ENCODE measurements at places on chromosomes 11 and 22.

- DNase-seq = no peak
Observed at GRCh38 chr22:17951315-17951714, 73.0 kb downstream of the MICAL3 start.

GRCh38 chr22:46365166-46365624, 29.7 kb downstream of the TRMU start:
- no peak for DNase-seq

DNA sequence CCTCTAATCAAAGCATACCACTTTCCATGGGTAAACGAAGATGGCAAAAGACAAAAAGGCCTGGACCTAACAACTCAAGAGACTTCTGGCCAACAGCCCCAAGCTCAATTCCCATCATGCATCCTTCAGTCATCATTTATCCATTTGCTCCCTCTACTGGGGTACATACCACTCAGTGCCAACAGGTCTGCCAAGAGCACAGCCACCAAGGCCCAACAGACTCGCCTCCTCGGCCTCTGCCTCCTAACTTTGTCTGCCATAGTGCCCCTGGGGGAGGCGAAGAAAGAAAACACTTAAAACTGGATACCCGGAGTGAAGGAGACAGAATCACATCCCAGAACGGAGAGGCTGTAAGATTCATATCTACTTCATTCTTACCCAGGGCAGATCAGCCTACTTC, 1.1 kb downstream of the HYOU1 start:
- no peak for DNase-seq

- no peak for DNase-seq
Observed at GRCh38 chr11:119295178-119295577, 21.8 kb downstream of the MCAM start.

- DNase-seq = peak; percentile 74
Observed at GRCh38 chr22:37633625-37634416, 5.6 kb upstream of the SH3BP1 start.

GRCh38 chr11:72776117-72776843, 17.6 kb downstream of the STARD10 start:
- DNase-seq = no peak

DNA sequence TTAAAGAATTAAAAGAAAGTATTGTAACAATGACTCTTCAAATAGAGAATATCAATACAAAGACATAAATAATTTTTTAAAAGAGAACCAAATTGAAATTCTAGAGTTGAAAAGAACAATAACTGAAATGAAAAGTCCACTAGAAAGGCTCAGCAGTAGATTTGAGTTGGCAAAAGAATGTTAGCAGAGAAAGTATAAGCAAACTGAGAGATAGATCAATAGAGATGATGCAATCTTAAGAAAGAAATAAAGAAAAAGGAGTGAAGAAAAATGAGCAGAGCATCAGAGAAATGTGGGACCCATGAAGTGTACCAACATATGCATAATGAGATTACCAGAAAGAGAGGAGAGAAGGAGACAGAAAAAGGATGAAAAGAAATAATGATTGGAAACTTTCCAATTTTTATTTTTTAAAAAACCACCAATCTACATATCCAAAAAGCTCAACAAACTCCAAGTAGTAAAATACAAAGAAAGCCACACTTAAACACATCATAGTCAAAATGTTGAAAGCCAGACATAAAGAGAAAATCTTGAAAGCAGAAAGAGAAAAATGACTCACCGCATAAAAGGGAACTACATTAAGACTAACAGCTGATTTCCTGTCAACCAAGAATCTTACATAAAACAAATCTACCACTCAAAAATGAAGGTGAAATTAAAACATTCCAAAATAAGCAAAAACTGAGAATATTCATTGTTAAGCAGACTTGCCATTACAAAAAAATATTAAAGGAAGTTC, 20.9 kb downstream of the NCF4 start:
- DNase-seq = no peak

DNA sequence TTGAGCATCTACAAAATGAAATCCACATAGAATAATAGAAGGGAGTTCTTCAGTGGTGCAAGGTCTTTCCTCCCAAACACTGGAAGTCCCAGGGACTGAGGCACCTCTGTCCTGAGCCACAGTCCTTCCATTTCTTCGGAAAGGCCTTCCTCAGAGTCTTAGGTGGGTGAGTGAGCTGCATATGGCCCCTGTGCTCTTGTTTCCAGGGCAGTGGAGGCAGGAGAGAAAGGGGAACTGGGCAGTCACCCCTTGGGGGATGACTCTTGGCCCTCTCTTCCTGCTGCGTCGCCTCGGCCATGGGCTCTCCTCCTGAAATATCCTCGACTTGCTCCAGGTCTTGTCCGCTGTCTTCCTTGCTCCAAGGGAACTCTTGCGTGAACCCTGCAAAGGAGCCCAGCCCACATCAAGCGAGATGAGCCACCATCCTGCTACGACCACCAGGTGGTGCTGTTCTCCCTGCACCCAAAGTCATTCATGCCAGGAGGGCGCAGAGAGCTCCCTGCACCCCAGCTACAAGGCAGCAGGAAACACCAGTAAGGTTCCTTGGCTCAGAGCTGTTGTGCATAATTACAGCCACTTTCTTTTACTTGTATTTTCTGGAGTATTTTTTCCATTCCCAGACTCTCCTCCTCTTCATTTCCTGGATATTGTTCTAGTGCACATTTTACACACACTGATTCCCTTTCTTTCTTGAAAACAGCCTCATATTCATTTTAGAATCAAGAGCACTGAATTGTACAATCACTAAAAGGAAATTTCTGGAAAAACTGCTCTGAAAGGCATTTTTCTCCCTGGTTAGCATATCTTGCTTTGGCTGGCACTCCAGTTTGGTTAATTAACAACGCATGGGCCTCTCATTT, 397.8 kb downstream of the OPCML start:
- DNase-seq = peak; percentile 19

DNA sequence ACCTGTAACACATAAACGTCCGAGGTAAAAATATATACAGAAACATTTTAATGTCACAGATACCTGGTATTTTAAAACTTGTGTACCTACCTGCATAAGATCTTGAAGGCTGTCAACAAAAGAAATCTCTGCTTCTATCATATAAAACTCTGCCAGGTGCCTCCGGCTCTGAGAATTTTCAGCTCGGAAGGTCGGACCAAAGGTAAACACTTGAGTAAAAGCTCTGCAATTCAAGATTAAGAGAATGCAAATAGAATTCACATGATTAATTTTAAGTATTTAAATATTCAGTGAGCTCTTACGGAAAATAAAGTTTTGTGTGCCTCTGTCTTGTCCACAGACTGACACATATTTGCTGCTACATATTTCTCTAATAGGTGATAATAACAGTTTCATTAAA, 75.4 kb upstream of the GAB2 start:
- no peak for DNase-seq

DNA sequence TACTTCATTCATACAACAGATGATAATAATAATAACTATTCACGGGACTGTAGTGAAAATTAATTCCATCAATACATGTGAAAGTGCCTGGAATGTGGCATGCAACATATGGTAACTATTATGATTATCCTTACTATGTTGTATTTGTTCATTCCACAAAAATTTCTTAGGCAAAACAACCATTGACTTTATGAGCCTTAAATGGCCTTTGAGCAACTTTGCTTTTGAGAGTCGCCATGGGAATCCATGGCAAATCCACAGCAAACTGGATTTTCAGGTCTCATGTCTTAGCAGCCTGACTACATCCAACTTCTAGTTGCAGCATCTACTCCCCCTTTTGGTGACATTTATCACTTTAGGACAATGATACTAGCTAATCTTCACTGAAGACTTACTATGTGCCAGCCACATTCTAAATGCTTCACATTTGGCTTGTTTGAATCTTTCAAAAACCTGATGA, 56.8 kb downstream of the SLC1A2 start:
- no peak for DNase-seq

DNA sequence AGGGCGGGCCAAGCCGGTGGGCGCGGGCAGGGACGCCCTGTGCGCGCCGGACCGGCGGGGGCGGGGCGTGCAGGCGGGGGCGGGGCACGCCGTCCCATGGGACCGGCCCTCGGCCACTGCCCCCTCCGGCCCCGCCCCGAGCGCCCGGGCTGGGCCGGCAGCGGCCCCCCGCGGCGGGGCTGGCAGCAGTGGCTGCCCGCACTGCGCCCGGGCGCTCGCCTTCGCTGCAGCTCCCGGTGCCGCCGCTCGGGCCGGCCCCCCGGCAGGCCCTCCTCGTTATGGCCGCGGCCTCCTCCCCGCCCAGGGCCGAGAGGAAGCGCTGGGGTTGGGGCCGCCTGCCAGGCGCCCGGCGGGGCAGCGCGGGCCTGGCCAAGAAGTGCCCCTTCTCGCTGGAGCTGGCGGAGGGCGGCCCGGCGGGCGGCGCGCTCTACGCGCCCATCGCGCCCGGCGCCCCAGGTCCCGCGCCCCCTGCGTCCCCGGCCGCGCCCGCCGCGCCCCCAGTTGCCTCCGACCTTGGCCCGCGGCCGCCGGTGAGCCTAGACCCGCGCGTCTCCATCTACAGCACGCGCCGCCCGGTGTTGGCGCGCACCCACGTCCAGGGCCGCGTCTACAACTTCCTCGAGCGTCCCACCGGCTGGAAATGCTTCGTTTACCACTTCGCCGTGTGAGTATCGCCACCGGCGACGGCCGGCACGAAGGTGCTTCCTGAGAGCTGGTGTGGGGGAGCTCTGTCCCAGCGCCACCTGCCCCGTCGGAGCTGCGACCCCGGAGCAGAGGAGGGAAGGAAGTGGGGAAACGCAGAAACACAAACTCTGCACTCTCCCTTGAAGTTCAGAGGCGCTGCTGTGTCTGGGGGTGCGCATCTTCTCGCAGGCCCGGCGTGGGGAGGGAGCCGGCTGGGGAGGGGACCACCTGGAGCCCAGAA, at the start of gene KCNQ1:
Gene KCNQ1, plus strand, starts transcription at position 188 of the 925 bp plus-strand sequence. Its CDS starts 91 bp downstream, at position 279.
- no peak for DNase-seq

DNA sequence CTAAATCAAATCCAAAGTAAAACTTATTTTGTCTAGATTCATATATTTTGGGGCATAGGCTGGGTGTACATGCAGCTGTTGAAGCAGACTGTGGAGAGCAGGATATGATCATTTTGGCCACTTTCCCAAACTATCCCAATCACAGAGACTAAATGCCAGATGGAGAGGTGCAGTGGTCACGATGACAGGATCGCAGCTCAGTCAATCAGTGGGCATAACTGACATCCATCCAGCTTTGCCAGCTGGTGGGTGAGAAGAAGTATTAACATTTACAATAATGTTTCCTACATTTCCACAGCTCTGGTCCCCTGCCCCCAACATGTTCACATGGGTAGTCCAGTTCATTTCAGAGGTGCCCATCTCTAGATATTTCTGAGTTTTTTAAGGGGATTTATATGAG, 255.5 kb upstream of the SESN3 start:
- peak; percentile 92 for DNase-seq

- DNase-seq = no peak
Observed at GRCh38 chr11:101448881-101449442, 134.8 kb downstream of the TRPC6 start.

DNA sequence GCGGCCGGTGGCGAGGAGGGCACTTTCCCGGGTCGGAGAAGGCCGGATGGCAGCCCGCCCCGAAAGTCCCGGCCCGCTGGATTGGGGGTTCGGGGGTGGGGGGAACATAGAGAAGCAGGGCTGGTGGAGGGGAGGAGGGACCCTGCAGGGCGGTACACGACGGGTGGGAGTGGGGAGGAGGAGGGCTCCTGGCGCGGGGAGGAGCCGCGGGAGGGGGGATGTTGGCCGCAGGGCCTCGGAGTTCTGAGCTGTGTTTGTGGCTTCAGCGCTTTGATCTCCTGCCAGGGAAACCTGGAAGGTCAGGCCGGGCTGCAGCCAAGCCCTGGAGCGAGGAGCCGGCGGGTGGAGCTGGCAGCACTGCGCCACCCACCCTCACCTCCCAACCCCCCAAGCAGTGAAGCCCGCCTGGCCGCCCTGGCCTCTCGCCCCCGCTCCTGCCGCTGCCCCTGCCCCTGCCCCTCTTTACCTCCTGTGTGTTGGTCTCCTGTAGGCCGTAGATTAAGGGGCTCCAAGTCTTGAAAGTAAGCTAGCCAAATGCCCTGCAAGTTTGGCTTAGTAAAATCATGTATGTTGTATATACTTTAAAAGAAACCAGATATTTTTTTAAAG, 30.9 kb downstream of the C22orf31 start:
- no peak for DNase-seq

- no peak for DNase-seq
Observed at GRCh38 chr11:122594986-122595645, 60.4 kb upstream of the UBASH3B start.

GRCh38 chr11:69841859-69842698, 22.9 kb upstream of the FGF3 start:
- no peak for DNase-seq

GRCh38 chr22:17792854-17793434, 18.7 kb upstream of the BID start:
- no peak for DNase-seq

DNA sequence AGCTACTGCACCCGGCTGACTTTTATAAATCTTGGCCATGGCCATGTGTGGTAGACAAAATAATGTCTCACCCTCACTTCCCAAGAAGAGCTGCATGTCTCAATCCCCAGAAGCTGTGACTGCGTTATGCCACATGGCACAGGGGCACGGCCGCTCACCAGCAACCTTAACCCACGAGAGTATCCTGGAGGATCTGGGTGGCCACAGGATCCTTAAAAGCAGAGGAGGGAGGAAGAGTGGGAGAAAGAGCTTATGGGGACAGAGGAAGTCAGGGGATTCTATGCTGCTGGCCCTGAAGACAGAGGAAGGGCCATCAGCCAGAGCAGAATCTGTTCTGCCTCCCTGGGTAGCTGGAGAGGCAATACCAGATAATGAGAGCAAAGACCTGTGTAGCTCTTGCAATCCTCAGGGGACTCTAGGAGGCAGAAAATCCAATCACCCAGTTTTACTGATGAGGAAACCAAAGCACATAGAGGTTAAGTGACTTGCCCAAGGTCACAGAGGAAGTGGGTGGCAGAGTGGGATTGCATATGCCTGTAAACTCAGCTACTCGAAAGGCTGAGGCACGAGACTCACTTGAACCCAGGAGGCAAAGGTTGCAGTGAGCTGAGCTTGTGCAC, 55.3 kb downstream of the CELSR1 start:
- no peak for DNase-seq

DNA sequence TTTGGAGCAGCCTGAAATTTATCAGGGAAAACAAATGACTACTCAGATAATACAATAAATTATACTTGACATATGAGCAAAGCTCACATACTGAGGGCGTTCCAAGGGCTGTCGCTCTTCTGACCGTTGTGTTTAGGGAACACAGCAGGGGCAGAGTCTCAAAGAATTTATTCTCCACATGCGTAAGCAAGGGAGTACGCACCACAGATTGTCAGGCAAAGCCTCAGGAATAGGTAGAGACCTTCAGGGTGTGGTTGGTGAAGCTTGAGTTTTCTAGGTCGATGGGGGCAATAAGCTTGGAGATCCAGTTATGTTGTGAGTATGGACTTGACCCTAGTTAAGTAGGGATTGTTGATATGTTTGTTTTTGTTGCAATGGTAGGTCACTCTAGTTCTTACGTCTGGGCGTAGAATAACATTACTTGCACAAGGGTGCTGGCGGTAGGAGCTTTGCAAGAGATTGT, 830 bp downstream of the ACAT1 start:
- DNase-seq = no peak

- no peak for DNase-seq
Observed at GRCh38 chr22:34841331-34841771, 224.6 kb upstream of the ISX start.

- DNase-seq = no peak
Observed at GRCh38 chr11:133207995-133208394, 324.3 kb downstream of the OPCML start.
